ENCODE measurements at places on chromosomes 4 and X.

DNA sequence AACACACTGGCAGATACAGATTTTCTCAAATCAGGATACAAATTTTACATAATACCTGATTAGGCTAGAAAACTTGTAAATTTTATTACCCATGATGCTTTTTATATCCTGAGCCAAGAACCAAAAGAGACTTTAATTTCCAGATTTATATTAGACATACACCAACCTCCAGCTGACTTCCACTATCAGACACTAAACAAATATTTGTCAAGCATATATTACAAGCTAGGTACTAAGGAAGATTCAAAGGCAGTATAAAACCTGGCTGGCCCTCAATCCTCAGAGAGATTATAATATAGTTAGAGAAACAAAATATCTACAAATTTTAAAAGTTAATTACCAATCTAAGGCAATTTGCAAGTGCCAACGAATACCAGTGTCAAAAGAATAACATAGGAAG is 357.8 kb upstream of the F9 start:
- DNase-seq, result no peak

DNA sequence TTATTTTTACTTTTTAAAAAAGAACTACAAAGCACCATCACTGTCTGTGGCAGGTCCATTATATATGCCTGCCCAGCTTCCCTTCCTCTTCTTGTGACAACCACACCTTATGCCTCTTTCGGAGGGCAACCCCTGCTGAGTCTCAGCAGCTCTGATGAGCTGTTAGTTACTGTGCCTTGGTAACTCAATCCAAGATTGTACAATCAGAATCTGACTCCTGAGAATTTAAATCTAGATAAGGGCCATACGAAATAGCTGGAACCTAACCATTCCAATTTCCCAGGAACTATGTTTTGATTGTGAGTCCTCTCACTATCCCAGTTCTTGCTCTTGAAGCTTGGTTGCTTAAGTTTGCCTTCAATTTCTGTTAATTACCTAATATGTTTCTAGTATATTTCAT is 61.9 kb downstream of the ADAMTS3 start:
- DNase-seq, result no peak

DNA sequence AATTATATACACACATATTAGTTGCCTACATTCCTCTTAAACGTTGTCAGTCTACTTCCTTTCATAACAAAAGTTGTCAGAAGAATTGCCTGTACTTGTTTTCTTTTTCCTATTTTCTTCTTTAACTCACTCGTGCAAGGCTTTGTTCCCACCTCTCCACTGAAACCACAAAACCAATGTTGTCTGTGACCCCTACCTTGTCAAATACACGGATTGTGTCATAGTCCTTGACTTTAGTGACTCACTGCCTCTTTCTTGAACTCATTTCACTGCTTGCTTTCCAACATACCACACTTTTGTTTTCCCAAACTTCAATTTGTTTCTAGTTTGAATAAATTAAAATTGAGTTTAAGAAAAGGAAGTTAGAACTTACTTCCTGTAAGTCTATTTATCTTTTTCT is 283.9 kb upstream of the AGA start:
- DNase-seq, result no peak

DNA sequence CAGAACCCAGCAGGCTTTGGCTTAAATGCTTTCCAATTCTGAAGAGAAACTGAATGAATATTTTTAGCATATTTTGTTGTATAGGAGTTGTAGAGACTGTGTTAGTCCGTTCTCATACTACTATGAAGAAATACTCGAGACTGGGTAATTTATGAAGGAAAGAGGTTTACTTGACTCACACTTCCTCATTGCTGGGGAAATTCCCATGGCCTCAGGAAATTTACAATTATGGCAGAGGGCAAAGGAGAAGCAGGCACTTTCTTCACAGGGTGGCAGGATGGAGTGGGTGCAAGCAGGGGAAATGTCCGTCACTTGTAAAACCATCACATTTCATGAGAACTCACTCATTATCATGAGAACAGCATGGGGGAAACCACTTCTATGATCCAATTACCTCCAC is 291.7 kb downstream of the PACRGL start:
- no peak for DNase-seq

DNA sequence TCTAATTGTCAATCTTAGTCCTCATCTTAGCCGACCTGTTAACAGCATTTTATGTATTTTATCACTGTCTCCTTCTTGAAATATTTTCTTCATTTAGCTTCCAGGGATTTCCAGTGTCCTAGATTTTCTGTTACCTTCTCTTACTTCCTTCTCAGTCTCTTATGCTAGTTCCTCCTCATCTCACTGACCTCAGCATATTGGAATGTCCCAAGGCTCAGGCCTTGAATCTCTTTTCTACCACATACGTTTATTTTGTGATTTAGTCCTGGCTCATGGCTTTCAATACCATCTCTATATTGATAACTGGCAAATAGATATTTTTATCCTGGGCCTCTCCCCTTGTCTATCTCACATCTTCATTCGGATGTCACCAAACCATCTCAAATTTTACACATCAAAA is 61.1 kb downstream of the IQCM start:
- no peak for DNase-seq

GRCh38 chrX:153667281-153667955 is 6.2 kb downstream of the PNCK start:
- no peak for DNase-seq

DNA sequence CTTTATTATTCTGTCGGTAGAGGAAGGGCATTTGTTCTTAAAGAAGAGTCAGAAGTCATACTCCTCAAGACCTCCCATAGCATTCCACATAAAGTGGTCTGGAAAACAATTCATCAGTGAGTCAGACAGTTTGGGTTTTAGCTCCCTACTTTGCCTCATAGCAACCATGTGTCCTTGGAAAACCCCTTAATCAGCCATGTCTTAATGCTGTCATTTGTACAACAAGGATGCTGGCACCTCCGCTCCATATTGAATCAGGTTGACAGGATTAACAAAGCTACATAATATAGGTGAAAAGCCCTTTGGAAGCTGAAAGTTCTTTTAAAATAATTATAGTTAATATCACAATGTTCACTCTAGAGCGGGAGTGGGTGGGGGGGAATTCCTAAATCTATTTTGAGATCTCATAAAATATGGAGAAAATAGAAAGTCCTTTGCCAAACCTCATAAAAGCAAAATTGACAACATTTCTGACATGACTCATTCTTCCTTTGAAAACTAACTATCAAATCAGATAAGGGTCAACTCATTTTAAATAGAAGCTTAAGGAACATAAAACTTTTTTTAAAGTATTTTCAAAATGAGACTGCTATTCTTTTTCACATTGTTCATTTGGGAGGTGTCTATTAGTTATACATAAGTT is 37.3 kb upstream of the GUCY1A1 start:
- no peak for DNase-seq

- DNase-seq, result no peak
Observed at GRCh38 chrX:144293229-144293628, 409.4 kb downstream of the UBE2NL start.

- no peak for DNase-seq
Observed at GRCh38 chr4:82394896-82395295, 21.1 kb upstream of the HNRNPD start.

DNA sequence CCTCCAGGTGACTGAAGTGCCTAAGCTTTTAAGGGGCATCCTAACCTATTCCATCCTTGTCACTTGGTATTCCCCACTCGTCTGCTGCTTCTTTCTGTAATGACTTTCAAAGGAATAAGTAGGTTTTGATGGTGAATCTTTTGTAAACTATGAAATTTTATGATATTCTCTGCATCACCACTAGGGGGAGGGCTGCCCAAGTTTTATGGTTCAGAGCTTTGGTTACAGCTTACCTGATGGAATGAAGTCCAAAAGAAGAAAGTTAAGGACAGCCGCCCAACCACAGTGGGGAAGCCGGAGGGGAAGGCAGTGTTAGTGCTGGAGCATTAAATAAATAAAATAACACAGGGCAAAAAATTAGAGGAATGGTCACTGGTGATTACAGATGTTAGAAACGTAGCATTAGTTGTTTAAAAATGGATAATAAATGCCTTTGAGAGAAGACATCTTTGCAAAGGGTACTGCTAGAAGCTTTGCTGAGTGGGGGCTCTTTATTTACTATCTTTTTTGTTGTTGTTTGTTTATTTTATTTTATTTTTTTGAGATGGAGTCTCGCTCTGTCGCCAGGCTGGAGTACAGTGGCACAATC is 204.9 kb downstream of the GBA3 start:
- peak; percentile 8 for DNase-seq

DNA sequence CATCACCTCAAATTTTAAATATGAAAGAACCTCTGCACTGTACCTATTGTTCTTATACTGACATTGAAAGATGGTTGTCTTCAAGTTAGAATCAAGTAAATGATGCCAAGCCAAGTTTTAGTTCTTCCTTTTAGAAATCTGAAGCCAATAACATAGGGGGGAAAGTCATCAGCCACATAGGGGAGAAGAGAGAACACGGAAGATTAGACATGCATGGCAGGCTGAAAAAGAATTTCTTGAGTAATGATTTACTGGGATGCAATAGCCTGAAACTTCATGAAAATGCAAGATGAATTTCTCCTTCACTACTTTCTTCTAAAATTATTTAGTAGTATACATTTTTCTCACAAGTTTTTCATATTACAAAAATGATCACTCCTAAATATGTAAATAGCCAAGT is 13.6 kb upstream of the EPGN start:
- no peak for DNase-seq

DNA sequence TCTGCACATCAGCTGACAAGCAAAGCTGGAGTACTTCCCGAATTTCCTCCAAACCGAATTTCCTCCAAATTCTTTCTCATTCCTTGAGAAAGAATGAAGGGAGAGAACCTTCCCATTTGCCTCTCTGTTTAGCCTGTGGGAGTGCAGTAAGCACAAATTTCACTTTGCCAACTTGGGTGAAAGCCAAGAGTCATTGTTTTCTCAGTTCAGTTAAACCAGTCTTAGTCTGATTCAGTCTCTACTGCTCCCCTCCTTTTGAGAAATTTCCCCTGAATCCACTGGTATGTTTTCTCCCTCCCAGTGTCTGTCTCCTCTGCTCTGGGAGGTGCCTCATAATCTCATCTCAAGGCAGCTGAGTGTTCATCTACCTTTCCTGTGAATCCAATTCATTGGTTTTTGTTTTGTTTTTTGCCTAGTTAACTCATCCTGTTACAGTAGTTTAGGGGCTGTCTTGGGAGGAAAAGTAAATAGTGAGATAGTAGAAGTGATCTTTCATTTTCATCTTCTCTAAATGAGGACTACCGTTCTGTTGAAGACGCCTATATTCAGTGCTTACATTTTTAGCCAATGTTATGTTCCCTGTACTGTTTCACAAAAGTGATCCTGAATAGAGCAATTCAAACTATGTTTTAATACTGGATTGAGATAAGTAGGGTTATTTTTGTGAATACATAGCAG is 49.0 kb downstream of the SYTL5 start:
- DNase-seq, result no peak

GRCh38 chr4:8844976-8845690 is 26.5 kb downstream of the HMX1 start:
- DNase-seq, result no peak

- no peak for DNase-seq
Observed at GRCh38 chrX:43643662-43644061, 12.4 kb upstream of the MAOA start.

DNA sequence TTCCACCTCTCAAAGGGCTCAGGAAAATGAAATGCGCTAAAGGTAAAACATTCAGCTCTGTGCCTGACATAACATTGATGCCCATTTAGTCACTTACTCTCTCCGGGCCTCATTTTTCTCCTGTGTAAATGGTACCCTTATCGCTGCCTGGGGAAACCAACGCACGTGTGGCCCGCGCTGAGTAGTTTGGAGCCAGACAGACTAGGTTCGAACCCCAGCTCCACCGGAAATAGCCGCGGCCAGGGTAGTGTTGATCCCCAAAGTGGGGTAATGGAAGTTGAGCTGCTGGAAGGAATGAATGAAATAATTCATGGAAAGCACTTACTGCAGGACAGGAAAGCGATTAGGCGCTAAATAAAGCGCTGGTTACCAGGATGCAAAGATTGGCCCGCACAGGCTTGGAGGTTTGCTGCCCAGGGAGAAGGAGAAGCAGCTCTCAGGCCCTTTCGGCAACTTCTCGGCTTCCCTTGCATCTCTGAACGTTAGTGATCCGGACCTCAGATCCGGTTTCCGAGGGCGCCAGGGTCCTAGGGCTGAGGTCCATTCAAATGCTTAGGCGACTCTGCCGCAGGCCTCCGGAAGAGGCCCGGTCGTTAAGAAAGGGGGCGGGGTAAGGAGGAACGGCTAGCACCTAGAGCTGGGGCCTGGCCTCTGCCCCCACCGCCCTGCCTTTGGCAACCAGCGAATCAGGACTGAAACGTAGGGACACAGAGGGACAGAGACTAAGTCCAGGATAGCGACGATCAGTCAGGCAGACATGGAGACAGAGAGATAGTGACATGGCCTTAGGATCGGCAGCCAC is 13.3 kb downstream of the NKX3-2 start:
- no peak for DNase-seq

- DNase-seq, result no peak
Observed at GRCh38 chr4:139669890-139670289, 4.3 kb downstream of the MGST2 start.

DNA sequence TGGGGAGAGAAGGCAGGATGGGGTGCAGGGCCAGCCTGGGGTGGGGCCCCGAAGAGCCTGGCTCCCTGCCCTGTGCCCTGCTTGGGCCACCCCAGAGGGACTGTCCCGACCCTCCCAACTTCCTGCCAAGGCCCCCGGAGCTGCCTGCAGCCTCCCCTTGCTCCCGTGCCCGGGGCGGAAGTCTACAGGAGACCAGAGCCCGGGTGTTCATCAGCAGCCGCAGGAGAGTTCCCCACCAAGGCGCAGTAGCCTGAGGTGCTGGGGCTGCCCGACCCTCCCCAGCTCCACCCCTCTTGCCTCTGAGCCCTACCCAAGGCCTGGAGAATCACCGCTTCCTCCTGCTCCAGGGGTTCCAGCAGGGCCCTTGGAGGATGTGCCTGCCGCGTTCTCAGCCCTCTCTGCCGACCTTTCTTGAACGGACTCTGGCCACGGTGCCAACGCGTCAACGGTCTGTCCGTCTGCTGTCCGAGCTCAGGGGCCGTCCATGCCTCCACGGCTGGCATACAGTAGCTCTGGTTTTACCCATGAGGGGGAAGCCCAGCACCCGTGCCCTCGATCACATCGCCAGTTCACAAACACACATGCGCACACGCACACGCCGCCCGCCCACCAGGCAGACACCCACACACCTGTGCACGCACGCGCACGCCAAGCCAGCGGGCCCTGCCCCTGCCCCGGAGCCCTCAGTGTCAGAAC is 36.0 kb upstream of the SPON2 start:
- DNase-seq, result no peak

Measured in GM12891 (cell line).